ENCODE measurements at places on chromosomes 7 and 10. TPM values are rescaled to one million over a fixed set of nuclear protein-coding genes. Genes with fewer than 3 reads are reported as not detected.

DNA sequence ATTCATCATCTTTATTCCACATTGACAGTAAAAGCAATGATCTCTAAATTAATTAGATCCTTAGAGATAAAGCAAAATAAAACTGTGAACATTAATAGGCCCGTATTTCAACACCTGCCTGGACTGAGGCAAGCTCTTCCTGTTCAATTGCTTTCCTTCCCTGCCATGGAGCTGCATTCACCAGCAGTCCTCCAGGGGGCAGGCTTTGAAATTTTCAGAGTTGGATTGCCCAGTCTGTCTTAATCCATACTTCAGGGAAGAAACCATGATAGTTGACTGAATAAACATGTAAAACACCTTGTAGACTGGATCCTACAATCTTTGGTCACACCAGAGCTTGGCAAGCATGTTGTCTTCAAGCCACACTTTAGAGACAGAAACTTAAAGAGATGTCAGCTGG lies 936.6 kb downstream of the NRG3 start:
- no peak for DNase-seq

DNA sequence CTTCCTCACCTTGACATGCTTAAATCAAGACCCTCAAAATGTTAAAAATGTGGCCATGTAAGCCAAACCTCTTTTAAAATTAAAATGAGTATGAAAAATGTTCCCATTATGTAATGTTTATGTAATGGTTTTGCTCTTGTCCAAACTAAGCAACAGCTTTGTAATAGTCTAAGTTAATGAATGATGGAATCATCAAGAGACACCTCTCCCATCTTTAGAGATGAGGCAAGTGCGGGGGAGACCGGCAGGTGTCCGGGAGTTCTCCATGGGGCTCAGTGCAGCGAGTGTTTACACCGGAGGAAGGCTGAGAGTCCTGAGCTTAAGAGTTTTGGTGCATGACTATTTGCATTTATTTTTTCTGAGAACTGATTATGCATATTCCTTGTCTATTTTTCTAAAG lies 384.9 kb upstream of the RNF32 start:
- no peak for DNase-seq

Gene CBLL1
- 28.8 TPM for total RNA-seq

DNA sequence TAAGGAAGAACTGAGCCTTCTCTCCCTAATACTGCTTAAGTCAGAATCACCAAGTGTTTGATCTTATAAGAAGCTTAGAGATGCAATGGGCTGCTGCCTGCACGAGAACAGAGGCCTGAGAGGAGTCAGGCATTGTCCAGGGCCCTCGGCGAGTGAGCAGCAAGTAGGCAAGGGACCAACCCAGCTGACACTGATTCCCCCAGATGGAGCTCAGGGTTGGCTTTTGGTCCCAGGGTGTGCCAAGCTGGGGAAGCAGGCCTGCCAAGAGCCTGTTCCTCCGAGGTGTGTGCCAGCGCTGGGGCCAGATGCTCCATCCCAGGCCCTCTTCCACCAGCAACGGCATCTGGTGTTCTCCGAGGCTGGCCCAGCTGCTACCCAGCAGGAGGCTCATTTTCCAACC lies 222.0 kb upstream of the ZMIZ1 start:
- no peak for DNase-seq

- DNase-seq: no peak
Measured at GRCh38 chr10:33484787-33485186, 150.3 kb upstream of the NRP1 start.

Gene SMARCD3
- total RNA-seq: 2.5 TPM

DNA sequence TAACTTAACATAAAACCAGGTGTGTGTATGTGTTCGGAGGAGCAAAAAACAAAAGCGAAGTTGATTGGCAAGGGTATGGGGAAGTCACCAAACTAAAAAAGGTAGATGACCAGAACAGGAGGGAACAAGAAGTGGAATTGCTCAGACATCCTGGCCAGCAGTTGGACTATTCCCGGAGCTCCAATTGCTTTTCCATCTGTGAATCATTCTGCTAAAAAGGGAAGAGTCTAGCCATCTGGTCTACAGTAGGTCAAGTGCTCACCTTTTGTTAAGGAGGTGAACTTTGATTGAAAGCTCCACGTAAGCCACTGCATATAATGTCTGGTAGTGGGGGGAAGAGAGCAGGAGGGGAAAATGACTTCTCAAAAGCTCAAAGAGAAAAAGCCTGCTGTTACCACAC lies 50.0 kb upstream of the BET1 start:
- DNase-seq: no peak

Gene CYP3A7
- not detected for total RNA-seq

- DNase-seq: no peak
Measured at GRCh38 chr7:145036604-145037405, 201.0 kb upstream of the TPK1 start.

Gene TLX1
- not detected for total RNA-seq

DNA sequence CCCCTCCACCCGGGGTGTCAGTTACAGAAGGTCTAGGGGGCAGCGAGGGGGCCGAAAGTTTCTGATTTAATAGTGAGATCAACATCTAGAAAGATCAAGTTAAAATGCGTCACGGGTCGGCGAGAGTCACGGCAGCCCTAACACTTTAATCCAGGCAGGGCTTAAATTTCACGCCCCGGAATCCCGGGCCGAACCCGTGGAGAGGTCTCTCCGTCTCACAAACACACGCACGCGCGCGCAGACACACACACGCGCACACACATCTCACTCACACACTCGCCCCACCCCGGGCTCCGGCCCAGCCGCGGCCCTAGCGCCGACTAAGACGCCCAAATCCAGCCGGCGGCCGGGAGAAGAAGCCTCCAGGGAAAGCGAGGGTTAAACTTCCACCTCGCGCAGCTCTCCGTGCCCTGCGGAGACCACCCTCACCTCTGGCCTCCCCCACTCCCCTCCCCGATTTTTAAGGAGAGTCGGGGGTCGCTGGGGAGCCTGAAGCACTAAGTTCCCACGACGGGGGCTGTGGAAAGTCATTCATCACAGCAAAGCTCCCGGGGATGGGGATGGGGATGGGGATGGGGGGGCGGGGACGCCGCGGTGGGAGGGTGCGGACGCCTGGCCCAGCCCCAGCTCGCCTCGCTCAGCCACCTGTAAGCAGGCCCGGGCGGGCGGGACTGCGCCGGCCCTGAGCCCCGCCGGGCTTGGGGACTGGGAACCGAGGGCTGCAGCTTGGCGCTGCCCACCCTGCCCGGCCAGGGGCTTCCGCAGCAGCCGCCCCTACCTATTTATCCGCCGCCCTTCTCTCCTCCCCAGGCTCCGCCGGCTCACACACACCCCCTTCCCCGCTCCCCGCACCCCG lies 1.6 kb downstream of the PDGFA start:
- DNase-seq: no peak

DNA sequence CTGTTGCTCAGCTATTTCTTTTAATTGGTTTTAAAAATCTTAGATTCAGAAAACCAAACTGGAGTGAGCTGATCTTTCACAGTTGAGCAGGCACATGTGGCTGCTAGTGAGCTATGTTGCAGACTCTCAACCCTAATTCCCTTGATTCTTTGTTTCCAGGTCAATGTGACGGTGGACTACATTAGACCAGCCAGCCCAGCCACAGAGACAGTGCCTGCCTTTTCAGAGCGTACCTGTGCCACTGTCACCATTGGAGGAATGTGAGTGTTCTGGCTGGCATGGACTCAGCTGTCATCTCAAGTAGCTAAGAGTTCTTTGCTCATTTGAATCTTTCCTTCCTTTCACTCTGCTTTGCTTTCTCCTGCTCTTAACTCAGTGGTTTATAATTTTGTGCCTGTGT lies 187.1 kb downstream of the LRRC4 start:
- DNase-seq: no peak

DNA sequence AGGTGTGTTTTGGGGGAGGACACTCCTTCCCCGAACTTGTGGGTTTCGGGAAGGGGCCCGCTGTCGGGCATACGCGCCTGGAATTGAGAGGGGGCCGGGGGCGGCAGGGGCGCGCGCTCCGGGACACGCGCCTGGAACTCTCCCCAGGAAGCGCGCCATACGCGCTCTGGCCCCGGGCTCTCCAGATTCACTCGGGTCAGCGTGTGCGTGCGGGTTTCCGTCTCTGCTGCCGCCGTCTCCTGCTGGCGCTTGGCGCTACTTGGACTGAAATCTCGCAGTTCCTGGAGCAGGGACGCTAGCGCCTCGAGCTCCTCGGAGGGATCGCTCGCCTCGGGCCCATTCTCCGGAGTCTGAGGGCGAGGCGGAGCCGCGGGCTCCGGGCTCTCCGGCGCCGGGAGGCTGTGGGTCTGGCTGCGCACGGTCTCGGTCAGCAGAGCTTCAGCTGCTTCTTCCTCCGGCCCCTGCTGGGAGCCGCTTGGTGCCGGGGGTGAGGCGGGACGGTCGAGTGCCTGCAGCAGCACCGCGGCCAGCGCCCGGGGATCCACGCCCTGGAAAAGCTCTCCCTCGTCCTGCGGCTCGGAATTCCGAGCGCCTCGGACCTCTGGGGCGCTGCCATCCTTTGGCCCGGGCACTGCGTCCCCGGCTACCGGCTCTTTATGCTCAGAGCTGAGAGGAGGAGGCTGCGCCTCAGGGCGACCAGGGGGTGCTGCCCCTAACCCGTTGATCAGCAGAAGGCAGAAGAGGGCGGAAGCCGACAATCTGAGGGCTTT lies 1.1 kb downstream of the VGF start:
- no peak for DNase-seq

DNA sequence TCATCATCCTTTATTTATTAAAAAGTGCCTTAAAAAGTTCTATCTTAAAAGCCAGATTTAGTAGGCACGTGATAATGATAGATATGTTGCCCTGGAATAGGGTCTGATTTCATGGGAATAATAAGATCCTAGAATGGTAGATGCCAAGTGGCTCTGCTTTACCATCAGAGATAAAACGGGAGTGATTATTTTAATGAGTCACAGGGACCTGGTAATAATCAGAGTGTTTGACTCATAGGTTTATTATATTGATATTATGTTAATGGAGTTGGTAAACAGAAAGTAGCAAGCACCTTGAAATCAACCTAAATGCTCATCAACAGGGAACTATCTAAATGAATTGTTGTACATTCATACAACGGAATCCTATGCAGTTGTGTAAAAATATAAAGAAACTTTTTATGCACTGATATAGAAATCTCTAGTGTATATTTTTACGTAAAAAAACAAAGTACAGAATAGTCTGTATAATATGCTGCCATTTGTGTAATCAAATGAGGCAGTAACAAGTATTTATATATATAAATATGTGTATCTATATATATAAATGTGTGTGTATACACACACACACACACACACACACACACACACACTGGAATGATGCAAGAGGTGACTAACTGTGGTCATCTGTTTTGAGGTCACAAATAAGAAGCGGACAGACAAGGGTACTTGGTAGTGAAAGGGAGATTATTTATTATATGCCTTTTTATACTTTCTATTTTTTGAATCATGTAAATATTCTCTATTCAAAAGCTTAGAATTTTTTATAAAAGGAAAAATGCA lies 78.6 kb upstream of the DYNC1I1 start:
- no peak for DNase-seq

- no peak for DNase-seq
Measured at GRCh38 chr7:25308246-25308645, 80.0 kb upstream of the NPVF start.

DNA sequence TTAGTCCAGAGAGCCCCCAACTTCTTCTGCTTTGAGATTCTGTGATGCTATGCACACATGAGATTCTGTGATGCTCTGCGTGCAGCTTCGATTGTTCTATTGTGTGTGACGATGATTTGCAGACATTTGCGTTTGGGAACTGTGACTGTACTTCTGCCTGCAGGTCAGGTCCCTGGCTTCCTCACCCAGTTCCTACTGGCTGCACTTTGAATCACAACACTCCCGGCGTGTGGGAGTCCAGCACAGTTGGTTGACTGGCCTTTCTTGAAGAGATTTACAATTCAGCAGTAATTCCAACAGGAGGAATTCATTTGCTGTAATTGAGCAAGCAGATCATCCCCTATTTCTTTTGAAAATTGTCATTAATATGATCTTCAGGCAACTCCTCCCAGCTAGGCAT lies 252.2 kb upstream of the YAE1 start:
- DNase-seq: no peak

- DNase-seq: no peak
Measured at GRCh38 chr7:73812996-73813395, 17.8 kb upstream of the CLDN4 start.

DNA sequence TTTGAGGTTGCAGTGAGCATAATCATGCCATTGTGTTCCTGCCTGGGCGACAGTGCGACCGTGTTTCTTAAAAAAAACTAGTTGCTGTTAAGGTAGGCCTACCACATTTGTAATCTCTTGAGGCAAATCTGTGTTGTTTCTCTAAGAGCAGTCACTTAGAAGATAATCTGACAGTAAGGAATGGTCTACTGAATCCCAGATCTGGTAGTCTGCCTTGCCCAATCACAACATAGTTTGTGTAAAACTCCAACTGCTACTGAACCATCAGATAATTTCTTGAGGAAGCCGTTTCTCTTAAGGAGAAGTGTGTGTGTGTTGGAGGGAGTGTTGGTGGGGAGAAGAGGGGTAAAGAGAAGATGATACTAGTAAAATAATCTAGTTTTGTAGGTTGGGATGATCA lies 5.0 kb downstream of the NRF1 start:
- DNase-seq: no peak

DNA sequence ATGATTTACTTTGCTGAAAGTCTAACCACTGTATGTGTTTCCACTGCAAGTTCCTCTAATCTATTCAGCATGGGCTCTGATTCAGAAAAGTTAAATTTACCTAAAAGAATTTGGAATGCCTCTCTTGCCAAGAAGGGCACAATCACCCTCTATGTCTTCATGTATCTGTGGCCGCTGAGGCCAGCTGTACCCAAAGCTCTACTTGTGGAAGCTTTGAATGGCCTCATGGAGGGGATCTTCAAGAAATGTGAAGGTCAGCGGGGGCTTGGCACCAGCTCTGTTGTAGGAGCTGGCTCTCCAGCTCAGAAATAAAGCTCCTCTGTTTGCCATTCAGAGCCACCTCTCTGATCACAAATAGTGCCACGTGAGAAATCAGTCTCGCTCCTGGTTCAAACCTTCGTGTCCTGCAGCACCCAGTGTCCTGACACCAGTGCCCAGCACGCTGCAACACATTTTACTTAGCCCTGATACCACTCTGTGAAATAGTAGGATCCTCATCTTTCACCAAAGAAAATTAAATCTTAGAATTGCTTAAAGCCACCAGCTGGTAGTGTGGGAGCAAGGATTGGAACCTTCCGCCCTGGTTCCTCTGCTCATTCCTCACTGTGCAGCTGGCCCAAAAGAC lies 61.1 kb downstream of the PKD1L1 start:
- no peak for DNase-seq
